Activated T-cell treated with anti-CD3 and anti-CD28 coated beads, Interleukin-2, amount 50 U/mL, for 4 hours (primary cell): ENCODE measurements at places on chromosomes 6 and 20. TPM values are rescaled to one million over a fixed set of nuclear protein-coding genes. Genes with fewer than 3 reads are reported as not detected.

DNA sequence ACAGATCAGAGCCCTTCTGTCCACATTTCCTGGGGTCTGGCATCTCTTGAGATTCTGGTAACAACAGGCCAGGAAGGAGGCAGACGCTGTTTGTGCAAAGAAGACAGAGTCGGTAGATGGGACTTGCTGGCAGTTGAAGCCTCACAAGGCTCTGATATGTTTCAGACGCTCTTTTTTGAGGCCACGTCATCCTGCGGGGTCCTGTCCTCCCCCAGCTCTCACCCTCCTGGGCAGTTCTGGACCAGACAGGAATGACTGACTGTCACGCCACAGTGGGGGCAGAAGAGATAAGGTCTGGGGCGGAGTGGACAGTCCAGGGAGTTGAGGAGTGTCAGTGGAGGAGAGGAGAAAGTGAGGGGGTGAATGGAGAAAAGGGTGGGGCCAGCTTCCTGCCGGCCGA, 87.1 kb upstream of the SULF2 start:
- no peak for DNase-seq

THBS2 gene
- 0.05 TPM for total RNA-seq

- no peak for DNase-seq
Observed at GRCh38 chr20:7264137-7264536, 496.7 kb downstream of the BMP2 start.

MACROD2 gene
- total RNA-seq, result not detected

GRCh38 chr6:137819740-137820139, 47.3 kb upstream of the TNFAIP3 start:
- no peak for DNase-seq

DNA sequence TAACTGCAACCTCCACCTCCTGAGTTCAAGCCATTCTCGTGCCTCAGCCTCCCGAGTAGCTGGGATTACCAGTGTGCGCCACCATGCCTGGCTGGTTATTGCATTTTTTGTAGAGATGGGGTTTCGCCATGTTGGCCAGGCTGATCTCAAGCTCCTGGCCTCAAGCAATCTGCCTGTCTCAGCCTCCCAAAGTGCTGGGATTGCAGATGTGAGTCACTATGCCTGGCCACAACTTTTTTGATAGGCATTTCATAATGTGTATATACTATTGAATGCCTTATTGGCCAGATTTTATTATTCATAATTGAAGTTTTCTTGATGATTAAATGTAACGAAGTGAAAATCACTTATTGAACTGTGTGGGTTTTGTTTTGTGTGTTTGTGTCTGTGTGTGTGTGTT, 27.9 kb downstream of the FIG4 start:
- DNase-seq, result no peak

- DNase-seq, result no peak
Observed at GRCh38 chr6:106005013-106005412, 81.1 kb upstream of the PRDM1 start.

DNA sequence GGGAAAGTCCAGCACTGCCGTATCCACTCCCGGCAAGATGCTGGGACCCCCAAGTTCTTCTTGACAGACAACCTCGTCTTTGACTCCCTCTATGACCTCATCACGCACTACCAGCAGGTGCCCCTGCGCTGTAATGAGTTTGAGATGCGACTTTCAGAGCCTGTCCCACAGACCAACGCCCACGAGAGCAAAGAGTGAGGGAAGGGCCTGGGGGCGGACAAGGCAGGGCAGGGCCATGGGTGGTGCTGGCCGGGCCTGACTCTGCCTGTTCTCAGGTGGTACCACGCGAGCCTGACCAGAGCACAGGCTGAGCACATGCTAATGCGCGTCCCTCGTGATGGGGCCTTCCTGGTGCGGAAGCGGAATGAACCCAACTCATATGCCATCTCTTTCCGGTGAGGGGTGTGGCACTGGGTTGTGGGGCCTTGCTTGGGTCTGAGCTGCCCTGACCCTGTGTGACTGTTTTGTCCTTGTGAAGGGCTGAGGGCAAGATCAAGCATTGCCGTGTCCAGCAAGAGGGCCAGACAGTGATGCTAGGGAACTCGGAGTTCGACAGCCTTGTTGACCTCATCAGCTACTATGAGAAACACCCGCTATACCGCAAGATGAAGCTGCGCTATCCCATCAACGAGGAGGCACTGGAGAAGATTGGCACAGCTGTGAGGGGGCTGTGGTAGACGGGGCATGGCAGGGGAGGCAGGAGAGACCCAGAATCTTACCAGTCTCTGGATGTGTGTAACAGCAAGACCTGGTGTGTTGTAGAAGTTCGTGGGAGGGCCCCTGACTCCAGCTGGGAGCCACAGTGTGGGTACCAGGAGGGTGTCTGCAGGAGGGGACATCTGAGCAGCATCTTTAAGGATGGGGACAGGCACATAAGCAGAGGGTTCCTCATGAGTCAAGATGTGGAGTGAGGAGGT, 29.1 kb downstream of the PLCG1 start:
- DNase-seq, result no peak

GRCh38 chr6:161747506-161747905, 473.6 kb upstream of the AGPAT4 start:
- DNase-seq, result no peak

SLA2 gene
- 50.3 TPM for total RNA-seq
